HepG2 (cell line): ENCODE measurements at places on chromosomes 5 and 9. TPM values are rescaled to one million over a fixed set of nuclear protein-coding genes. Genes with fewer than 3 reads are reported as not detected.

DNA sequence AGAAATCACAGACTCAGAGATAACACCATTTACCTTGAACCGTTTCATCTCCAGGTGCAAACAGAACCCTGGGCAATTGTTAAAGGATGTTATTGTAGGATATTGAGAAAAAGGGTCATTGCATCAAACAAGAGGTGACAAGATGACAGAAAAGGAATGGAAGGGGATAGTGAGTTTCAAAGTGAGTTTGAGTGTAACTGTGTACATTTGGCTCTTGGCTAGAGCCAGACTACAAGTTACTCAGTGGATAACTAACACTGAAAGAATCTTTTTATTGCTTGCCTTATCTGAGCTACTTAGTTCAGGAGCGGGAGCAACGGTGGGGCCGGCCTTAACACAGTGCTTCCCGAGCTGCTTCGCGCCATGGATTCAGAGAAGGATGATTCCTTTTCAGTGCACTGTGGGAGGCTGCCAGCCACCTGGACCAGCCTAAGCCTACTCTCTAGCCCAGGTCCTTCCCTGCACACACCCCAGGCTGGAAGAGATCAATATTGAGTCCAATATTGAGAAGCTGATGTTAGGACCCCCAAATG is 193.4 kb downstream of the ATPSCKMT start:
- DNase-seq: no peak

DNA sequence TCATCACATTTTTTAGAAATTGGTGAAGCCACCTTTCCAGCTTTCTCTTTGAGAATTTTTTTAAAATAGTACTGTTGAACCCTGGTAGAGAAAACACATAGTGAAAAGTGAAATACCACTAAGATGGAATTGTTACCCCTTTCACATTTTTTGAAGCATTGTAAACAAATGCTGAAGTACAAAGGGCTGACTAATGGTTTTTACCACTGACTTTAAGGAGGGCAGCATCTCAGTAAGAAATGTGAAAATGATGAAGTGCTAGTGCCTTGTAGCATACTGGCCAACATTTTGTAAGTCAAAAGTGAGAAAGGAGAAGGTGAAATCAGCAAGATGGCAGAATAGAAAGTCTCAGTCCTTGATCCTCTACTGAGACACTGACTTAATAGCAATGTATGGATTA is 320.6 kb downstream of the PJA2 start:
- no peak for DNase-seq

- DNase-seq: no peak
These were observed 1619.6 kb upstream of the WWC1 start for GRCh38 chr5:166671811-166672210.

GRCh38 chr9:78289474-78289873 is 7.5 kb upstream of the PSAT1 start:
- no peak for DNase-seq

The BSPRY gene
- 0.09 and 0.13 TPM in 2 replicates for total RNA-seq

GRCh38 chr9:118326326-118326725 is 622.1 kb downstream of the TLR4 start:
- DNase-seq: no peak

The GABRA6 gene
- not detected in 2 replicates for total RNA-seq

The CCDC183 gene
- total RNA-seq: 3.0 and 5.0 TPM in 2 replicates

The BARHL1 gene
- total RNA-seq: not detected in 2 replicates

- DNase-seq: no peak
These were observed 84.8 kb downstream of the ADAMTS2 start for GRCh38 chr5:179260324-179261070.

The TOR4A gene
- total RNA-seq: 7.0 and 14.2 TPM in 2 replicates

The SLC6A7 gene
- not detected in 2 replicates for total RNA-seq

- peak; percentile 89 for DNase-seq
These were observed at the start of the genes PTRH1 and TTC16 for GRCh38 chr9:127715470-127716337. PTRH1 (minus strand) TSS chr9:127715663; CDS start chr9:127715639, 24 bp downstream. TTC16 (plus strand) TSS chr9:127716079; CDS start chr9:127716146, 67 bp downstream.

- no peak for DNase-seq
These were observed 141.9 kb downstream of the PBX3 start for GRCh38 chr9:125889112-125889475.

DNA sequence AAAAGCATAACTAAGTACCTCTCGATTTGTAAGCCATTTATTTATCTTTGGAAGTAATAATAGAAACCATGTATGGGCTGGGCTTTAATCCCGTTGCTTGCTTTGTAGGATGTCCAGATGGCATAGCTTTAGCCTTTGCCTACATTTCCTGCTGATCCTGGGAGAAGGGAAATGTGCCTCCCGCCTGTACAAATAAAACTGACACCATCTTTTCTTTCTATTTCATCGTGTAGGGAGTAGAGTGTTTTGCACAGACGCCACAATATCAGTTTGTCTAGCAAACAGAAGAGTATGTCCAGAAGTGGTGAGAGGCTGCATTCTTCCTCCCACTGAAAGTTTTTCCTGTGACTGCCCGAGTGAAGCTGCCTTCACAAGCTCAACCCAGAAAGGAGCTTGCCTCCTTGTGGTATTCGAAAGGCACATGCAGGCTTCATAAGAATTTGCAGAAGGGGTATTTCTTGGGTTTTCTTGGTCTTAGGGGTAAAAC is 24.7 kb upstream of the TJP2 start:
- DNase-seq: no peak
